ENCODE measurements at places on chromosomes 11 and 22. TPM values are rescaled to one million over a fixed set of nuclear protein-coding genes. Genes with fewer than 3 reads are reported as not detected.

DNA sequence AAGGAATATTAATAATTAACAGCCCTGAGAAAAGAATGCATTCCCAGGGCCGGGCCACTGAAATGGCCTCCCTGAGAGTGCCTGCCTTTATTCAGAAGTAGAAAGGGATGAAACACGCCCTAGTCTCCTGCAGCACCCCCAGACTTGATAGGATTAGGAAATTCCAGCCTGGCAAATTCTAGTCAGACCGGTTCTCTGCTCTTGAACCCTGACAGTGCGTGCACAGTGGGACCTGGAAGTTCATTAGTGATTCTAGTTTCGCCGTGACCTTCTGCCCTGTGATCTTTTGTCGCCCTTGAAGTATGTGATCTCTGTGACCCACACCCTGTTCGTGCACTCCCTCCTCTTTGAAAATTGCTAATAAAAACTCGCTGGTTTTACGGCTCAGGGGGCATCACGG is 2.1 kb upstream of the GSTP1 start:
- no peak for DNase-seq

MRGPRX4 gene
- not detected for total RNA-seq

DNA sequence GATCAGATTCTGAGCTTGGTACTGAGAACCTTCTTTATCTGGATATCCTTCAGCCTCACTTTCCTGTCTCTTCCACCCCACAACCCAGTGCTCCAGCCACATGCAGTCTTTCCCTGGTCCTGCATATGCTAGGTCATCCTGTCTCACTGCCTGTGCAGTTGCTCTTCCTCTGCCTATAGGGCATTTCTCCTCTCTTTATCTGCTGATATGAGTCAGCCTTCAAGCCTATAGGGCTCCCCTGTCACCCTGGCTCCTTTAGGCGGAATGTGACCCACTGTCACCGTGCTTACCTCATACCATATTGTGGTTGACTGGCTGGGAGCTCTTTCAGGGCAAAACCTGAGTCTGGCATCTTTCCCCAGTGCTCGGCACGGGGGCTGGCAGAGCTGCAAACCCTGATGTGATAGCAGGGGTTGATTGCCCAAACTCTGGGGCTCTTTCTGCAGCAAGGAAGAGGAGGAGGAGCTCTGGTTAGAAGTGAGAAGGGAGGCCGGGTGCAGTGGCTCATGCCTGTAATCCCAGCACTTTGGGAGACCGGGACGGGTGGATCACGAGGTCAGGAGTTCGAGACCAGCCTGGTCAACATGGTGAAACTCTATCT is 26.3 kb downstream of the MEI1 start:
- peak; percentile 23 for DNase-seq

- no peak for DNase-seq
These were observed 7.6 kb upstream of the MUC6 start for GRCh38 chr11:1044160-1044559.

GRCh38 chr11:117606790-117607189 is 190.2 kb downstream of the DSCAML1 start:
- DNase-seq: no peak

DNA sequence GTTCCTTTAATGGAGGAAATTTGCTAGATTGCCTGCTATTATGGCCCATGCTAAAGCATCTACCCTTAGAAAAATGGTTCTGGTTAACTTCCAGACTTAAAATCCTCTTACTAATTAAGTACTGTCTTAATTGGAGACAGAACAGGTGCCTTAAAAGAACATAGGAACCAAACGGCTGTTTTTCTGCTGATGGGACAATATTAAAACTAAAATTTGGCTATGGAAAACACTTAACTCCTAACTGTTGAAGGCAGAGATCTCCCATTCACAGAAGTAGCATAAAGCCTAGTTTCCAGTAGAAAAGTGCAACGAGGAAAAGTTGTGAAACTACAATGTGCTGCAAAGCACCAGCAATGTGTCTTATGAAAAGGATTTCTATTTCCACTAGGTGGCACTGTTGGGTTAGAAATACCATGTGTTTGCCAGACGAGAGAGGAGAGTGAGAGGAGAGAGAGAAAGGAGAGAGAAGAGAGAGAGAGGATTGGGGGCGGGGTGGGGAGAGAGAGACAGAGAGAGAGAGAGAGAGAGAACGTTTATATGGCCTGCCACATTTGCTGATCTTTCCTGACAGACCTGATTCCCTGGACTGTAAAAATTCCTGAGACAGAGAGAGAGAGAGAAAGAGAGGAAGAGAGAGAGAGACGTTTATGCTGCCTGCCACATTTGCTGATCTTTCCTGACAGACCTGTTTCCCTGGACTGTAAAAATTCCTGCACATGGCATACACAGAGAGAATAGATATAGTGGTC is 51.5 kb downstream of the FAM181B start:
- DNase-seq: no peak

- peak; percentile 74 for DNase-seq
These were observed 27.5 kb downstream of the MACROD1 start for GRCh38 chr11:64138398-64138797.

DNA sequence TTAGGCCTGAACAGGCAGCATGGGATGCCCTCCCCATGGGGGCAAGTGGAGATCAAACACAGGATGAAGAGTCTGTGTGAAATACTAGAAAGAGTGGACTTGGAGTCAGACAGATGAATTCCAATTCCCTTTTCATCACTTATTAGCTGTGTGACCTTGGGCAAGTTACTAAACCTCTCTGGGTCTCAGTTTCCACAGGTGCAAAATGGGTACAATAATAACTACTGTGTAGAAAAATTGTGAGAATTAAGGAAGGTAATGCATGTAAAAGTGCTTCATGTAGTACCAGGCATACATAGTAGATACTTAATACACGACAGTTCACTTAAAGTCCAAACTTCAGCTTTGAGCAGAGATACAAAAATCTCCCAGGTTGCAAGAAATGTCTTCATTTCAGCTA is 176.4 kb downstream of the DSCAML1 start:
- no peak for DNase-seq

- no peak for DNase-seq
These were observed 44.1 kb upstream of the CCDC188 start for GRCh38 chr22:20194681-20195593.

DNA sequence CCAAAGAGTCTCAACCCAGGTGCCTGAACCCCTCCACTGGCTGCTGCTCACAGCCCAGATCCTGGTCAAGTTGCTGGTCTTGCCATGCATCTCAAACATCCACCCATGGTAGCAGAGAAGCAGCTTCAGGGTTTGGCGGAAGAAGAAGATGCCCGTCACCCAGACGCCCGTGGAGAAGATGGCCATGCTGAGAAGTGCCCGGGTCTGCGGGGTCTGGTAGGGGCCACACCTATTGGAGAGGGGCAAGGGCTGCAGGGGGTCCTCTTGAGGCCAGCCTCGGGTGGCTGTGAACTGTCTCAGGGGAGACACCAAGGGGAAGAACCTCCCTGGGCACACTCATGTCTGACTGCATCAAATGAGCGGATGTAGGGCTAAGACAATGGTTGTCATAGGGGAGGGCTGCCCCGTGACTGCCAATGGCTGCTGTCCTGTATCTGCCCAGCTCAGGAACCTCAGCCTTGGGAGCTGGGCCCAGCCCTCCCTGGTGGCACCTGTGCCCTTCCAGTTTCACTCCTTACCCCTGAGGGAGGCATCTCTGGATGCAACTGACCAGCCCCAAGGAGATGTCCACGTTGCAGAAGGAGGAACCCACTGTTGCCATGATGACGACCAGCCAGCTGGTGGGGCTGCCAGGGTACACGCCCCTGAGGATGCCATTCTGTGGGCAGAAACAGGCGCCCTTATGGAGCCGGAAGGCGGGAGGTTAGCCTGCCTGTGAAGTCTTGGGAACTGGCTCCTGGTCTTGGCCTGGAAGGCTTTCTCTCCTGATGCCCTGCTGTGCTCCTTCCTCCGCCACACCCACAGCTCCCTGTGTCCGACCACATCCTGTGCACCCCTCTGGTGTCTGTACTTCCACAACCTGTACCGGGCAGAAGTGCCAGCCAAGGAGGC is 1.2 kb downstream of the CPT1B start:
- peak; percentile 24 for DNase-seq

DNA sequence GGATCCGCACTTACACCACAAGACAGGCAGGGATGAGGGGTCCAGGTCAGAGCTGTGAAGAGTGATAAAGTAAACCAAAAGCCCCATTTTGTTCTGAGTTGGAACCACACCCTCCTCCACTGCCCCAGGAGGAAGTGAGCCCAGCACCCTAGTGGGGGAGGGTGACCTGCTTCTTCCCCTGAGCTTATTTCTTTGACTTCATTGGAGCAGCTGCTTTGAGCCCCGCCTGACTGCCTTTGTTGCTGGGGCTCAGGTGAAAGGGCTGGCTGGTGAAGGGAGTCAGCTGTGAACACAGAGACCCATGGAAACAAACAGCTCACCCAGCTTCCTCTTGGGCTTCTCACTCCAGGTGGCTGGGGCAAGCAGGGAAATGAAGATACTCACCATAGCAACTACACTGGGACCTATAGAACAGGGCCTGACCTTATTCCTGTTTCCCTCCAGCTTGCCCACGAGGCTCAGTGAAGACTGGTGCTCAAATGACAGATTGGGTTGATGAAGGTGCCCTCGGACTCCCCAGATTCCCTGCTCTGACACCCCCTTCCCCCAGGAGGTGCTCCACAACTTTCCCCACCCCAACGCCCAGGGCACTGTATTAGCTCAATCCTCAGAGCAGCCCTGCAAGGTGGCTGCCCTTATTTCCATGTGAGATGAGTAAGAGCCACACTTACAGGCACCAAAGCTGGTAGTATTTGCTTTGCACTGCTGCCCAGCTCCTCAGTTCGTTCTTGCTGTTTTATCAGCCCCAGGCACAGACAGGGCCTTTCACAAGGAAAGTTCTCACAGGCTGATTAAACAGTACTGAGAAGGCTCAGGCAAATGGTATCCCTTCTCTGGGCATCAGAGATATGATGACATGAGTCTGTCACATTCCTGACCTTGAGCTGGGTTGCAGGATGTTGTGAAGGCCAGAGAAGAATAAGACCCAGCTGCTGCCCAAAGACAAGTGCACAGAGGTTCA is 2.4 kb downstream of the UCP2 start:
- DNase-seq: no peak

ANO5 gene
- 9.8 TPM for total RNA-seq

GRCh38 chr11:1823376-1824220 is 11.2 kb upstream of the SYT8 start:
- DNase-seq: no peak

- DNase-seq: no peak
These were observed 28.7 kb downstream of the POU2F3 start for GRCh38 chr11:120268686-120269085.

C11orf16 gene
- total RNA-seq: not detected

- DNase-seq: no peak
These were observed 90.6 kb upstream of the TIMP3 start for GRCh38 chr22:32710896-32711295.

GRCh38 chr11:69817265-69818230 is 1.7 kb downstream of the FGF3 start:
- DNase-seq: peak; percentile 56

FZD4 gene
- total RNA-seq: 5.5 TPM

DNA sequence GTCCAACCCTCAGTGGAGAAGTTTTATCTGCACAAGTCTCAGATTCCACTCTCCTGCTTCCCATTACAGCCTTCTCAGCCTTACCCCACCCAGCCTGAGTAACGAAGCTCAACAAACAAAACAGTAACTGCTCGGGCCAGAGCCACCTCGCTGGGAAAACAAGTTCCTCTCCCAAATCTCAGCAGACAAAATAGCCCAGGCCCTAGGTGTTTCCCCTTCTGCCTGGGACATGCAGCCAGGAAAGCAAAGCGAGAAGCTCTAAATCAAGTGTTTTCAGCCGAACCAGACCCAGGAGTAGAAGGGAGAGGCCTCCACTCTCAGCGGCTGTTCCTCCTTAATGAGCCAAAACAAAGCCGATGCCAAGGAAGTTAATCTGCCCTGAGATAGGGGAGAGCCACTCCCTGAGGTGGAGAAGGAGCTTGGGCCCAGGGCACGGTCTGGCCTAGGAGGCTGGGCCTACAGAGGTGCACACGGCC is 44.0 kb downstream of the LIF start:
- peak; percentile 39 for DNase-seq

- DNase-seq: no peak
These were observed 63.2 kb downstream of the GRIA4 start for GRCh38 chr11:105673089-105673488.

DNA sequence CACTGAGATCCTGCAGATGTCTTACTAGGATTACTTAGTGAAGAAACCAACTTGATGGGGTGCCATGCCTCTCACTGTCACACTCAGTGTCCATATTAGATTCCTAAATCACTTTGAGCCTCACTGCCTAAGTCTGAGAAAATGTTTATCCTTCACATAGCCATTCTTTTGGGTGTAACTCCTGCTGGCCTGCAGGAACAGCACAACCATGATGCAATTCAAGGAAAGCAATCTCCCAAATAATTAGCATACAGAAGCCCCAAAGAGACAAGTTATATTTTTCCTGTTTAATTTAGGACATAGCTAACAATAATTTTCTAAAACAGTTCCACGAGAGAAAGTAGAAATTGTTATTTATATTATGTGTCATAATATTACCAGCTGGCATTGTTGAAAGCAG is 655.5 kb downstream of the KCNA4 start:
- DNase-seq: no peak

CHRNA10 gene
- total RNA-seq: 1.8 TPM

PKNOX2 gene
- 6.4 TPM for total RNA-seq

Measured in cerebellum (tissue), 4 donors.